ENCODE measurements at places on chromosomes 16 and 17.

DNA sequence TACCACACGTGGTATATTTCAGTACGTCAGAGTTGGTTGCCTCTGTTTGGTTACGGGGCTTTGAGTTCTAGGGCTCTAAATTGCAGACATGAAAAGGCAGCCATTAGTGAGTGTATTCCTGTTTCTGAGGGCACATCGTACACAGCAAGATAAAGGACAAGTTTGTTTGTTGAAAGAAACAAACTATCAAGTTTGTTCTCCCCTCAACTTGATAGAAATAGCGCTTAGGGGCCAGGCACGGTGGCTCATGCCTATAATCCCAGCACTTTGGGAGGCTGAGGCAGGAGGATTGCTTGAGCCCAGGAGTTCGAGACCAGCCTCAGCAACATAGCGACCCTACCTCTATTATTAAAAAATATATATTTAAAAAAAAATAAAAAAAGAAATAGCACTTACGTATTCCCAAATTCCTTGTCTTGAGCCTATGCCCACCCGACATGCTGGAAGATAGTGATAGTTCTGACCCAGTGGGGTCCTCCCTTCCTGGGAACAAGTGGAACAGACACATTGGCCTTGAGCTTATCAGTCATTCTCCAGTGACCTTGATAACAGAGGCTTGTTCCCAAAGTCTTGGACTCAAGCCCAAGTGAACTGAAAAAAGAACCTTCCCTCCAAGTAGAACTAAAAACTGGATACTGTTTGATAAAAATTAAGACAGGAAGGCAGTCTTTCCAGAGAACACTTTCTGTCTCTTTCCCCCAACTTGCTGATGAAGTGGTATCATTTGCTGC, 139.9 kb upstream of the CACNG3 start:
- DNase-seq, result no peak

DNA sequence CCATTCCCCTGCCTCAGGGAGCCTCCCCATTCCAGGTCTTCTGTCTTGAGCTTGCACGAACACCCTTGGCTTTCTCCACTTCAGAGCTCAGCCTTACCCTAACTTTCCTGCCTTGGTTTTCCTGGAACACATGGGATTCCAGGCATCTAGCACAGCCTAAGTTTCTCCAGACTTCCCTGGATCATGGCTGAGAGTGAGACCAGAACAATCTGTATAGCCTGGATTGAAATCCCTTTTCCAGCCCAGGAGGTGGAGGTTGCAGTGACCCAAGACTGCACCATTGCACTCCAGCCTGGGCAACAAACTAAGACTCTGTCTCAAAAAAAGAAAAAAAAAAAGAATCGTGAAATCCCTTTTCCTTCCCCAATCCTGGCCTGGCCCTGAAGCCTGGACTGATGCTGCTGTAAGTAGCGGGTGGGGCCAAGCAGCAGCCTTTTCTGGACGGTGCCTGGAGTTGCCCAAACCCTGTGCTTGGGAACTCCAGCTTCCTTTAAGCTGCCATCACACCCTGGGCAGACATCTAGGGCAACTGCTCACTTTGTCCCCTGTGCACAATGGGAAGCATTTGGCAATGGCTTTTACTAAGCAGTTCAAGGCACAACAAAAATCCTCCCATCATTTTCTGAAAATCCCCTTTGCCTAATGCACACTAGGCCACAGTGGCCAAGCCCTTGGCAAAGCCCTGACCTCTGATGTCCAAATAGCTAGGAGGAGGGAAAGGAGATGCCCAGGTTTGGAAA, 12.0 kb upstream of the SLC16A5 start:
- no peak for DNase-seq

DNA sequence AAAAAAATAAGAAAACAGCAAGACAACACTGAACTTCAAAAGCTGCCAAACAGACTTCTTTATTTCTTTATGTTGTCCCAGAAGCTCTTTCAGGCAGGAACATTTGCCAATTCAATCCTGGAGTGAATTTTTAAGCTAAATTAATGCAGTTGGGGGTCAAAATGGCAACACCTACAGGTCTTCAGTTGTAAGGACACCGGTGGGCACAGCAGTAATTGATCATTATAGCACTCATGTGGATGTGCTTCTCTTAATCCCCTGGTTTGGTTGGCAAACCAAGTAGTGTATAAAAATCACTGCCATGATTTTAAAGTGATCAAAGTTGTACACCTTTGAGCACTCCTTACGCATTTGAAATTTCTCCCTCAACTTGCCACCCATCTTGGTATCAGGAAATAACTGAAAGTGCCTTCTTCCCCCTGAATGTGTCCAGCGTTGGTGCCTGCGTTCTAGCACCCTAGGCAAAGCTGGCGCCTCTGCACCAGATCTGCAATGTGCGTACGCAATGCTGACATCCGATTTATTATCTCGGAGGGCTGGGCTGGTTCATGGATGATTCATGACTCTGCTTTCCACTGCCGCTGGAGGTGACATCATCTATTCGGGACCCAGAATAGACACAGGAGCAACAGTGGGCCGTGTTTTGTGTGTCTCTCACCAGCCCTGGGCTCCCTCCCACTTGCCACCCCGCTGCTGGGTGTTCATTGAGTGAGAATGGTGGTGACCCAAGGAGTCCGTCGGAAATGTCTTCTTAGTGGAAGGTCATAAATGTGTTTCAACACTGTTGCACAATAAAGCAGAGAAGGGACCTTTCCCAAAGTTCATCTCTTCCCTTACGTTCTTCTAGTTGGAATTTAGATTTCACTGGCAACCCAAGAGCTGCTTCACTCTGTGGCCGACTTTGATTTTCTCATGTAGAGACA, 203.4 kb downstream of the CCDC182 start:
- no peak for DNase-seq

DNA sequence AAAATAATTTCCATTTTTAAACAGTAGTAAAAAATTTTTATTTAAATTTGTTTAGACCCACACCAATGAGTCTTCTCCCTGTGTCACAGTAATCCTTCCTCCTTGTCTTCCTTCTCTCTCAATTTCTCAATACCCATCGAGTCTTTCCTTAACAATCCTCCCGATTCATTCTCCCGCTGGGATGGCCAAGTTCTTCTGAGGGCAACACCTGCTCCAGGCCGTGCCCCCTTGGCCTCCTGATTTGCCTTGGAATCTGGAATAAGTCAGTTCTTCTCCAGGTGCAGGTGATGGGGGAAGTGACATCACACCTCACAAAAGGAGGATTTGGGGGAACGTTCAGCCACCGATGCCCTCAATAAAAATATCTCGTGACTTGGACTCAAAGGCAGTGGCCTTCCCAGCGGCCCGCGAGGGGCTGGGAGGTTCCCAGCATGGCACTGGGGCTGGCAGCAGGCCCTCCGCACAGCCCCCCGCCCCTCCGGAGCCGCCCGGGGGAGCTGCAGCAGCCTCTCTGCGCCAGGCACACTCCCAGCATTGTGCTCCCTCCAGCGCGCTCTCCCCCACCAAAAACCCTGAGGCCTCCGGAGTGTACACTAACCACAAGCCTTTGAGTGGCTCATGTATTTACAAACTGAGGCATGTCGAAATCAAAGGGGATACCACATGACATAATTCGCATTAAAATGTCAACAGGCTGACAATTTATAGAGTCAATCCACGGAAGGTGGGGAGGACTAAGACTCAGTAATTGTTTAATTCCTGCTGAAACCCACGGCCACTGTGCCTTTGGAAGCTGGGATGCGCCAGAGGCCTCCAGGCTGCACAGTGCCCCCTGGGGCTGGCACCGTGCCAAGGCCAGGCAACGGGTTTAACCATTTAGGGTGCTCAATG, 120.5 kb downstream of the ZFHX3 start:
- peak; percentile 28 for DNase-seq

DNA sequence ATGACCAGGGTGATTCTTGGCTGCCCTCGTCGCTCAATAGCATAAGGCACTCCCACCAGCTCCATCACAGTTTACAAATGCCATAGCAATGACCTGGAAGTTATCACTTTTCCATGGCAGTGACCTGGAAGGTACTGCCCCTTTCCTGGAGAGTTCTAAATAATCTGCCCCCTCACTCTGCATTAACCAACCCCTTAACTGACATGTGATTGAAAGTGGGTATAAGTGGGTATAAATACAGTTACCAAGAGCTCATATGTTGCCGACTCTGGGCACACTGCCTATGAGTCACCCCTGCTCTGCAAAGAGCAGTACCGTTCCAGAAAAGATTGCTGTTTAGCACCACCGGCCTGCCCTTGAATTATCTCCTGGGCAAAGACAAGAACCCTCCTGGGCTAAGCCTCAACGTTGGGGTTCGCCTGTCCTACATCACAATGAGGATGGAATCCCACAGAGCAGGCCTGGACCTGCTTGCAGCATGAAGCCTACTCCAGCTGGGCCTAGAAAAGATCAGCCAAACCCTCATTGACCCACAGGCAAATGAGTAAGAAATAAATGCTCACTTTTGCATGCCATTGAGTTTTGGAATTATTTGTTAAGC, 95.2 kb upstream of the SEC14L1 start:
- DNase-seq, result no peak

GRCh38 chr16:74034862-74035261, 261.8 kb upstream of the PSMD7 start:
- DNase-seq, result no peak

DNA sequence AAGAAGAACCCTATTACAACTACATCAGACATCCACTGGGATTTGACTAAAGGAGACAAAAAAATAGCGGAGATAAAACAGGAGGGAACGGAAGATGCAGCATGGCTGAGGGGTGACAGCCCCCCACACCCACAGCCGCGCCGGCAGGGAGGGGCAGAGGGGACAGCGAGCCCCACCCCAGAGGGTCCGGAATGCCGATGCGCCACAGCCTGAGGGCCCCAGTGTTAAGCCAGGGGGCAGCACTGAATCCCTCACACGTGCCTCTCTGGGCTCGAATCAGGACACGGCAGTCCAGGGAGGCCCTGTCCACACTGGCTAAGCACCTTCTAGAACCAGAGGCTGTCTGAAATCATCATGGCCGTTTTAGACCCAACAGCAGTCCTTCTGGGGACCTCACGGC, 18.8 kb downstream of the MAP1LC3B start:
- no peak for DNase-seq

Data from NCI-H2029 treated with DMSO at 0.1 percent for 48 hours (cell line).